Transverse colon (tissue), 4 donors: ENCODE measurements at places on chromosomes 4 and X.

DNA sequence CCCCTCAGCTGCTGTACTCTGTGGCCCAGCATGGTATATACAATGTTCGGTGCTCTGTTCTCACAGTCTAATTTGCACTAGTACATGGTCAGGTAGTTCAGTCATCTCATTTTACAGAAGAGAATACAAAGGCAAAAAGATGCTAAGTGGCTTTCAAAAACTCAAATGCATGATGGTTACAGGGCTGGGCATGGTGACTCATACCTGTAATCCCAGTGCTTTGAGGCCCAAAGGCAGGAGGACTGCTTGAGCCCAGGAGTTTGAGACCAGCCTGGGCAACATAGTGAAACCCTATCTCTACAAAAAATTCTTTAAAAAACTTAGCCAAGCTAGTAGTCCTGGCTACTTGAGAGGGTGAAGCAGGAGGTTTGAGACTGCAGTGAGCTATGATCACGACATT, 210.5 kb upstream of the KIT start:
- DNase-seq = no peak

GRCh38 chrX:1327651-1328304, 8.8 kb upstream of the IL3RA start:
- no peak for DNase-seq

- DNase-seq = peak; percentile 85
These were observed 15.0 kb downstream of the SCARB2 start for GRCh38 chr4:76198411-76199237.

DNA sequence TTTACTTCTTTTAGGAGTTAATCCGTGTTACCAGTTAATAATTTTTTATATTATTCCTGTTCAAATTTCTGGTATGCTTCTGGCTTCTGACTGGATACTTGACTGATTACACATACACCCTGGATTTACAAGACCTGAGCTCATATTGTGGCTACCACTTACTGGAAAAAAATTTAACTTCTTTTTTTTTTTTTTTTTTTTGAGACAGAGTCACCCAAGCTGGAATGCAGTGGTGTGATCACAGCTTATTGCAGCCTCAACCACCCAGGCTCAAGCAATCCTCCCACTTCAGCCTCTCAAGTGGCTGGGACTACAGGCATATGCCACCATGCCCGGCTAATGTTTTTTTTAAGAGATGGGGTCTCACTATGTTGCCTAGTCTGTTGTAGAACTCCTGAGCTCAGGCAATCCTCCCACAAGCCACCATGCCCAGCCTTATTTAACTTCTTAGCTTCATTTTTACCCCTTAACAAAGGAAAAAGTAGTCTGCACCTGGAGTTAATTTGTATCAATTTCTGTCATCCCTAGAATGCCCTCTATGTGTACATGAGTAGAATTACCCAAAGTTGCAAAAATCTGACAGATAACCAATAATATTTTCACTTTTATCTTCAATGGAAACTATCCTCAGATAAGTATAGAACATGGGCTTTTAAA, 50.3 kb downstream of the TMEM165 start:
- no peak for DNase-seq

DNA sequence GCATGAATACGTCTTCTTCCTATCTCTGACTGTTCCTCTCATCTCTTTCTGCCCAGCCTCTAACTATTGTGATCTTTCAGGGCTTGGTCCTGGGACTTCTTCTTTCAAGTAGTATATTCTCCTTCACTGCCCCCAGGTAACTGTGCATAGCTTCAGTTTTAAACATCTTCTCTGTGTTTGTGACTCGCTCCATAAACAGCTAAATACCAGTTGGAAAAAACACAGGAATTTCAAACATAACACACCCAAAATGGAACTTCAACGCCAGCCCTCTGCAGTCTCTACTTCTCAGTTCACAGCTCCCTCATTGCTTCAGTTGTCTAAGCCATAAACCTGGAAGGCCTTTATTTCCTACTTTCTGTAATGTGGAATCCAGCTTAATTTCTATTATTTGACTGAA, 16.6 kb downstream of the TRIML2 start:
- DNase-seq = no peak

DNA sequence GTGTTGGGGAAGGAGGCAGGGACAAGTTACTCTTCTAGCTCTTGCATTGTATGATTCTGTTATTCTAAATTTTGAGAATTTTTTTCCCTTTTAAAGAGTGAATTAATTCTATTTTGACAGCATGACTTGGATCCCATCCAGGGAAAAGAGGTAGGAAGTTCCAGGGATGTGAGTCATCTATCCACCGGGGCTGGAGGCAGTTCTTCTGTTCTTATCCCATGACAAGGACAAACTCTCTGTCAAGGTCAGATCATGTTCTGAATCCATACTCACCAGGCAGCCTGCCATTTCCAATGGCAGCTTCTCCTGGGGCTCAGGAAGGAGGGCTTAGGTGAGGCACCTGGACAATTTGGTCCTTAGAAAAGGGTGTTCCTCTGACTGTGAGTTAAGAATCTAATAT, 132.0 kb upstream of the MED14 start:
- DNase-seq = no peak

DNA sequence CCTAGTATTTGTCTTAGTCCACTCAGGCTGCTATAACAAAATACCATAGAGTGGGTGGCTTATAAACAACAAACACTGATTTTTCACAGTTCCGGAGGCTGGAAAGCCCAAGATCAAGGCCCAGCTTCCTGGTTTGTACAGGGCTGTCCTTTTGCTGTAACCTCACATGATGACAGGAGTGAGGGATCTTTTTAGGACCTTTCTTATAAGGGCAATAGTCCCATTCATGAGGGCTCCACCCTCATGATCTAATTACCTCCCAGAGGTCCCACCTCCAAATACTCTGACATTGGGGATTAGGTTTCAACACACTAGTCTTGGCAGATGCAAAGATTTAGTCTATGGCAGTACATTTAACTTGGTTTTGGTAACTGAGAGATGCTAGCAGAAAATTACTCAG, 20.9 kb downstream of the GPAT3 start:
- no peak for DNase-seq
